Cardiac septum (tissue), 1 donor: ENCODE measurements at places on chromosomes 6 and 20. TPM values are rescaled to one million over a fixed set of nuclear protein-coding genes. Genes with fewer than 3 reads are reported as not detected.

CCDC170 gene
- 0.38 TPM for total RNA-seq

TFAP2C gene
- total RNA-seq, result 0.22 TPM

COL12A1 gene
- 40.3 TPM for total RNA-seq

DSP gene
- total RNA-seq, result 241 TPM

CDH26 gene
- 0.54 TPM for total RNA-seq

GLP1R gene
- 0.08 TPM for total RNA-seq

MUC22 gene
- not detected for total RNA-seq

HCK gene
- total RNA-seq, result 5.5 TPM

NMBR gene
- total RNA-seq, result not detected

DNA sequence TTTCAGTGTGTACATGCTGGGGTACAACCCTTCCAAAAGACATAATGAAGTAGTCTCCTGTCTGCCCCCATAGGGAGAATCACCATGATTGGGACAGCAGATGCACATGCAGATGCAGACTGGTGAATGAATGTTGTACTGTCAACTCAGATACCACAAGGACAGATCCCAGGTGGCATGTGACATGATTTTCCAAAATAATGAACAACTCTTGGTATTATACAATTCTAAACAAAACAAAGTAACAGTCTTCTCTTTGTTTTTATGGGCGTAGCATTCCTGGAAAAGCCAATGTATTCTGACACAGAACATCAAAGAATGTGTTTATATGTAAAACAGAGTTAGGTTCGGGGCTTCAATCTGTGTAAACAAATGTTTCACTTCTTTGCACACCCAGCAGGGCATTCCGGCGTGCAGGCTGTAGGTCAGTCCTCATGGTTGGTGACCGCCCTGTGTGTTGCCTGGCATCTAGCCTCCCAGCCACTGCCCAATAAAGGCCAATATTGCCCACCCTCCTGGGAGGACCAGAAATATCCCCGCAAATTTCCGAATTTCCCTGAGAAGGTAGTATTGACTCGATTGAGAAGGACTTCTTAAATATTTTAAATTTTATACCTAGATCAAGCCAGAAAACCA is 127.7 kb downstream of the KLHL32 start:
- DNase-seq, result no peak

- DNase-seq, result no peak
Observed at GRCh38 chr6:107184435-107184834, 69.1 kb upstream of the BEND3 start.

DNA sequence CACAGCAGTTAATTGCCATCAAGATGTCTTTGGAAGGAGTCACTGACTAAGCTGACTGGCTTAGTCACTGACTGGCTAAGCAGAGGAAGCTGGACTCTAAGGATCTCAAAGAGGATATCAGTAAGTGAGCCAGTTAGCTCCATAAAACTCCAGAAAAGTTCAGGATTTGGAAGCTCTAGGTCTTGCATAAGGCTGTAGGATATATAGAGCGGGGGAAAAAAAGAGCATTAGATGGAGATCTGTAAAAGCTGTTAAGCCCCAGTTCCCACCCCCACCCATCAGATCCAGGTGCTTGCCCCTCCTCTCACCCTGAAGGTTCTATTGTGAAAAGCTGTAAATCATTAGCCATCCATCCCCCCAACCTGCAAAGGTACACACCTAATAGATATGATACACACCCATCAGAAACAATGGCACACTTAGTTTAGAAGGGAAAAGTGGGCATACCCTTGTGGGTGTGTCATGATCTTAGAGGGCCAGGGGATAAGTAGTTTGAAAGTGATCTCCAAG is 32.2 kb downstream of the CARMIL1 start:
- no peak for DNase-seq

GRCh38 chr6:54737247-54737646 is 109.3 kb upstream of the FAM83B start:
- no peak for DNase-seq

DNA sequence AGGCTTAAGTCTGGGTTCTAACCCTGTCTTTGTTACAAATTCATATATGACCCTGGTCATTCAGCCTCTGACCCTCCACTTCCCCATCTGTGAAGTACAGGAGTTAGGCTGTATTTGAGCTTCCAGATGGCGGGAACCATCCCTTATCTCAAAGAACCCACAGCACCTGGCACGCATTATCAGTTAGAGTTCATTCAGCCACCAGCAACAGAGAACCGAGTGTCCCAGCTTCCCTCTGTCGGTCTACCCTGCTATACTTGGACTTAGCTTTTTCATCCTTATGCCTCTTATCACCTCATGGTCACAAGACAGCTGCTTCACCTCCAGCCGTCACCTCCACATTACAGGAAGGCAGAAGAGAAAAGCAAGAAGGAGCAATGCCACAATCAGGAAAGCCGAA is 147.8 kb downstream of the EYA2 start:
- DNase-seq, result peak; percentile 6

- DNase-seq, result no peak
Observed at GRCh38 chr20:57682184-57683101, 27.4 kb downstream of the PMEPA1 start.

DNA sequence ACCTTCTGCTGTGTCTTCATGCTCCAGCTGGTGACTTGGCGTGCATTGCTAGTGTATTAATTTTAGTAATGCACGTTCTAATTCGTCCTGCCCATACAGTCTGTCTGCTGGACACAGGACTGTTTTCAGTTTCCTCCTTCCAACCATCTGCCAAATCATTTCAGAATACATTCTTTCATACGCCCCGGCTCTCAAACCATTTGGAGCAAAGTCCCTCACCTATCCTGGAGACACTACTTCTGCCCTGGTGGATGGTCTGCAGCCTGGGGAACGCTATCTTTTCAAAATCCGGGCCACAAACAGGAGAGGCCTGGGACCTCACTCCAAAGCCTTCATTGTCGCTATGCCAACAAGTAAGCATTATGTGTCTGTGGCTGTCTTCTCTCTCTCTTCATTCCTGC is 60.5 kb downstream of the FNDC1 start:
- DNase-seq, result no peak

- no peak for DNase-seq
Observed at GRCh38 chr6:151835396-151835795, 27.9 kb downstream of the ESR1 start.

DNA sequence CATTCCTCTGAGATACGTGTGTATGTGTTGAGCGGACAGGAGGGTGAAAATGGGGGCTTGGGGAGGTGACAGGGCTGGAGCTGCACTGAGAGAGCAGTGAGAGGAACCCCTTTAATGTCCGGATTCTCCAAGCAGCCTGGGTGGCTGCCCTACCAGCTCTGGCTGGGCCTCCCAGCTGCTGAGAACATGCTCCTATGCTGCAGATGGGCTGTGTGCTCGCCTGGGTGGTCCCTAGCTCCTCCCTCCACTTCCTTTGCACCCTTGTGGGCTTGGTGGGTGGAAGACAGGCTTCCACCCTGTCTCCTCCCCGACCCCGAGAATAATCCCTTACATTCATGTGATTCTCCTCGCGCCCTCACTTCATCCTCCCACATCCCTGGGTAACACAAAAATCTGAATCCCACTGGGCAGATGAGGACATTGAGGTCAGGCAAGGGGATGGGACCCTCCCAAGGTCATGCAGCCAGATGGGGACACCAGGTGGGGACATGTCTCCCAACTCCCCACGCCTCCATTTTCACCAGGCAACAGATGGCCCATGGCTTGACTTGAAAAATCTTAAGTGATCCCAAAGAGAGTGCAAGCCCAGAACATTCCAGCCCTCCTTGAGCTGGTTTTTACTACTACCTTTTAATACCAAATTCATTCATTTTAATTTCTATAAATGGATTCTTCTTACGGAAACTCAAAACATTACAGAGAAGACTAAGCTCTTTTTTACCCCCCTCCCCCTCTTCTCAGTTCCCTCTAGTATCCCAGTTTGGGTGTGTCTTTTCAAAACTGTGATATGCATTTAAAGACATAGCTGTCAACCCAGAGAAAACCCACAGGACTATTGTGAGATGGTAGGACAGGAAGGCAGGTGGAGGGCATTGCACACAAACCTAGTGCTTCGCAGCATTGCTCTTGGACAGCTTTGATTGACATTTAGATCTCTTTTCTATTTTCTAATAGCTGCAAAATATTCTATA is 5.0 kb upstream of the PDRG1 start:
- no peak for DNase-seq

GRCh38 chr6:36115412-36115811 is 14.9 kb upstream of the MAPK13 start:
- DNase-seq, result no peak

GRCh38 chr20:37480919-37481318 is 40.1 kb upstream of the NNAT start:
- no peak for DNase-seq

- DNase-seq, result no peak
Observed at GRCh38 chr6:41707565-41708200, 27.7 kb downstream of the TFEB start.

DNA sequence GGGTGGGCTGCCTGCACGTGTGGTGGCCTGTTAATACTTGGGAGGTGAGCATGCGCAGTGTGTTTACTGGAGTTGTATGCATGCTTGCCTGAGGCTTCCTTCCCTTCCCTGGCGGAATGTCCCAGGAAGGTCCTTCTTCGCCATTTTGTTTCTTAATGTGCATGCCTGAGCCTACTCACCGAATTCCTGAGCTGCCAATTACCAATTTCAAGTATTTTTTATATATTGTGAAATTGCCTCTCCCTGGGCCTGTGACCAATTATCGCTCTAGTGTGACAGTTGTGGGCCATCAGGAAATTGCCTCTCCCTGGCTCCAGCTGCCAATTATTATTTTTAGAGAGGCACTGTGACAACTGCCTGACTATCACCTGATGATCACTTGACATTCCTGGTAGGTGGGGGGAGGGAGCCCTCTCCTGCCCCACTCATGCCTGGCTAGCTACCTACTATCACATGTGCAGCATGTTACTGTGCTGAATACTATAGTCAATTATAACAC is 70.0 kb downstream of the FAM50B start:
- no peak for DNase-seq

- DNase-seq, result no peak
Observed at GRCh38 chr6:148628251-148628650, 118.6 kb upstream of the UST start.

GRCh38 chr6:3045777-3046176 is 22.5 kb upstream of the RIPK1 start:
- no peak for DNase-seq

DNA sequence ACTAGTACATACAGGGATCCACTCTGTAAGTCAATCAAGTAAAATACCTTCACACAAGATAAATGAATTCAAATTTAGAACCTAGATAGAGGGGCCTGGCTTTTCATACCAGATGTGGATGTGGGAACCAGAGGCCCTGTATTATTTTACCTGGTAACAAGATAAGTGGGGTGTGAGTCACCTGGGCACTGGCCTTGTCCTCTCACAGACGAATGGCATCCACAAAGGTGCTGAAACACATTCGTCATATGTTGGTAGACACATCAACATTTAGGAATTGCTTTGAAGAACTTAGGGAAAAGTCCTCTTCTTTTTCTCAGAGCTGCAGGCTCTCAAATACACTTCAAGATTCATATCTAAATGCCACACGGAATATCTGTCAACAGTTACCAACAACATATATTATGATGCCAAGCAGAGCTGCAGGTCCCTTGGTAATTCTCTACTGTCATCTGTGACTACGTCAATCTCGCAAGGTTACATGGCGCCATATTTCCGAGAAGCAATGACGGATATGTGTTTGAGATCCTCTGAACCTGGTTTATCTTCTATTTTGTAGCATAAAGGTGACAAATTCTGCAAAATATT is 618.6 kb downstream of the EPM2A start:
- DNase-seq, result no peak

GRCh38 chr6:153947808-153948447 is 91.1 kb upstream of the OPRM1 start:
- no peak for DNase-seq

GRCh38 chr6:98054453-98054852 is 771.4 kb upstream of the MMS22L start:
- no peak for DNase-seq

DNA sequence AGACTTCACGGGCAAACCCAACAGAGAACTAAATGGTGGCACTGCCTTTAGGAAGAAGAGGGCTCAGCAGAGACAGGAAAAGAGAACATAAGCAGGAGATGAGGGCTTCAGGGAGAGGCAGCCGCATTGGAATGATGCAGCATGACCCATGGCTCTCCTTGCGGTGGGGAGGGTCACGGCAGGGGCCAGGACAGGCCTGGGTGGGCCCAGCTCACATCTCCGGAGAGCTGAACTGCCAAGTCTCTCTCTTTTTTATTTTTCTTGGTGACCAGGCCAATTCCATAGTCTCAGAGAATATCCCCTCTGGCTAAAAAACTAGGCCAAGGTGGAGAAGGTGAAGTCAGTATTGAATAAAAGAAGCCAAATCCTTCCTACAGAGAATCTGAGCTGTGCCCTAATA is 77.5 kb upstream of the TRAF3IP2 start:
- no peak for DNase-seq

GRCh38 chr20:58646257-58646656 is 4.8 kb upstream of the STX16 start:
- DNase-seq, result peak; percentile 63

DNA sequence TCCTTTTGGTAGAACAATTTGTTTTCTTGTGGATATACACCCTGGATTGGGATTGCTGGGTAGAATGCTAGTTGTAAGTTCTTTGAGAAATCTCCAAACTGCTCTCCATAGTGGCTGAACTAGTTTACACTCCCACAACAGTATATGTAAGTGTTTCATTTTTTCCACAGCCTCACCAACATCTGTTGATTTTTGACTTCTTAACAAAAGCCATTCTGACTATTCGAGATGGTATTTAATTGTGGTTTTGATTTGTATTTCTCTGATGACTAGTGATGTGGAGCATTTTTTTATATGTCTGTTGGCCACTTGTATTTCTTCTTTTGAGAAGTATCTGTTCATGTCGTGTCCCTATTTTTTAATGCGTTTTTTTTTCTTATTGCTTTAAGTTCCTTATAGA is 444.1 kb downstream of the CBLN4 start:
- no peak for DNase-seq

DNA sequence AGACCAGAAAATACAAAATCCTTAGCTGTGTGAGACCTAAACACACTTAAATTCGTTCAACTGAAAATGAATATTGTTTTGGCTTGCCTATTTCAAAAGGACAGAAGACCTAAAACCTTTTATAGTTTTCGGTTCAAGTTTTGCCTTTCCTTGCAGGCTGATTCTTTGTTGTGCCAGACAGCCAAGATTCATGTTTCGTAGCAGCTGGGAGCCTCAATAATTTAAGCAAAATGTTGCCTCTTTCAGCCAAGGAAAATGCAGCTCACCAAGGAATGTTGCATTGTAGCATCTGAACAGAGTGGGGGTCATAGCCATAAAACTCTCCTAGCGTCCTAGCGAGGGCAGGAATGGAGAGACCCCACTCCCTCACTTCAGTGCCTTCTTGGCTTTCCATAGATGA is 92.3 kb upstream of the INSM1 start:
- no peak for DNase-seq
